ENCODE measurements at places on chromosomes 16 and 17. TPM values are rescaled to one million over a fixed set of nuclear protein-coding genes. Genes with fewer than 3 reads are reported as not detected.

GRCh38 chr17:59503500-59503899 is 61.9 kb upstream of the DHX40 start:
- H3K27ac ChIP-seq: no peak overlapping the region
- DNase-seq: no peak

Gene DHX38
- 45.9 TPM for total RNA-seq

Gene TP53TG3C
- total RNA-seq: 0.30 TPM

DNA sequence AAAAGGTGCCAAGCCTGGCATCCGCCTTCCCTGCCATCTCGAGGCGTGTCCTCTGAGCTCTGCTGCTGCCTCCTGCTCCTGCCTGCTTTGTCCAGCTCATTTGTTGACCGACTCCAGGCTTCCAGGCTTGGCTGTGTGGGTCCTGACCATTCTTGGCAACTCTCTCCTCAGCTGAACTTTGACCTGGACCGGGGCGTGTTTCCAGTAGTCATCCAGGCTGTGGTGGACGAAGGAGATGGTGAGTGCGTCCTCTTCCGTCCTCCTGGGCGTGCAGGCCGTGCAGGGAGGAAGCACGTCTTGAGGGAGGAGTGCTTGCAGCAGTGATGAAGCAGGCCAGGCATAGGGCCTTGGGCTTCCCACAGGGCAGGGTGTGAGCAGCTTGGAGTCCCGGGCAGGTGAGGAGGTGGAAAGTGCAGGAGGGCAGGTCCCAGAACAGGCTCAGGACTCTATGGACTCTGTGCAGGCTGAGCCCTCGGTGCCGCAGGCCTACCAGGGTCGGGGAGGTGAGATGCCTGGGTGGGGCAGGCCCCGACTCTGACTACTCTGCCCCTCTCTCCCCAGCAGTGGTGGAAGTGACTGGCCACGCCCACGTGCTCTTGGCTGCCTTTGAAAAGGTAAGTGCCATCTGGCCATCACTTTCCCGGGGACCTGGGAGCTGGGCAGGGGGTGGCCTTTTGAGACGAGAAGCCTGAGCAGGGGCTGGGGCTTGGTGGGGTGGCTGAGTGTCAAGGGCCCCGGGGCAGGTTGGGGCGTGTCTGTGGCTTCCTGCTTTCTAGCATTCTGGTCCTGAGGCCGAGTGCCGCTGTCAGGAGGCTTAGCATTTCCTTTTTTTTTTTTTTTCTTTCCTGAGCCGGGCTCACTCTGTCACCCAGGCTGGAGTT is 28.6 kb upstream of the NUDT16L1 start:
- H3K36me3 ChIP-seq: peaks cover 54% of the 10 kb centered on the region
- DNase-seq: no peak

DNA sequence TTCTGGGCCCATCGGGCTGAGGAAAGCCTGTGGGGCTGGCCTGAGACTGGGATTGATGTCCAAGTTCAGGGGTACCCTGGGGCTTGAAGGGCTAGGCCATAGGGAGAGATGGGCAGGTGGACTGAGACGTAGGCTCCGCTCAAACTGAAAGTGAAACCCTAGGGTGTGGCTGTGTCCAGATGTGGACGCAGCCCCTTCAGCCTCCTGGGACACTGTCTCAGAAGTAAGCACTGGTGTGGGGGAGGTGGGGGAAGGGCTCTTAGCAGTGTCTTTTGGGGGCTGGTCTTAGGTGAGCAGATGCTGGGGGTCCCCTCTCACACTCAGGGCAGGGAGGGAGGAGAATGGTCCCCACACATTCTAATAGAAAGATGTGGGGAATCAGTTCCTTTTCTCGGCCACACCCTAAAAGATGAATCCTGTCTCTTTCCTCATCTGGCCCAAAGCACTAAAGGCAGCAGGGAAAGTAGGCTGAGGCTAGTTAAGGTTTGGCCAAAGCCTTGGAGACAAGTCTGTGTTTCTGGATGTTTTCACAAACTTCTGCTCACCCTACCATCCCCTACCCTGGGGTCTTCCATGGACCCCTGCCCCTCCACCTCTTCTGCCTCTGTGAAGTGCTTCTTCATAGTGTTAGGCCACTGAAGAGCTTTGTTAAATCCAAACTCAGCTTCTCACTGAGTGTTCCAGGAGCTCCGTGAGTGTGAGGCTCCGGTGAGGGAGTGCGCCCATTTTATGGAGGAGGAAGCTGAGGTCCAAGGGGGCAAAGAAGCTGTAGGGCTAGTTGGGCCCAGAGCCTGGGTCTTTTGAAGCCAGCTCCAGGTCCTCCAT is 5.6 kb downstream of the FMNL1 start:
- H3K27me3 ChIP-seq: no peaks in the 10 kb centered on the region
- H3K27ac ChIP-seq: peak overlapping the region; percentile 93
- H3K4me3 ChIP-seq: peak overlapping the region; percentile 17
- no peaks in the 10 kb centered on the region for H3K36me3 ChIP-seq
- H3K4me1 ChIP-seq: peaks cover 53% of the 10 kb centered on the region

GRCh38 chr17:1036171-1036844 is 39.4 kb downstream of the TIMM22 start:
- H3K36me3 ChIP-seq: peaks cover 44% of the 10 kb centered on the region
- H3K4me1 ChIP-seq: peaks cover 29% of the 10 kb centered on the region
- no peak overlapping the region for H3K27ac ChIP-seq
- no peaks in the 10 kb centered on the region for H3K27me3 ChIP-seq
- DNase-seq: peak; percentile 69

Gene TSPAN10
- total RNA-seq: 2.1 TPM

GRCh38 chr17:52673791-52674190 is 515.3 kb upstream of the CA10 start:
- H3K36me3 ChIP-seq: no peaks in the 10 kb centered on the region
- DNase-seq: no peak
- H3K27ac ChIP-seq: no peak overlapping the region
- no peaks in the 10 kb centered on the region for H3K27me3 ChIP-seq
- no peak overlapping the region for H3K4me3 ChIP-seq

Gene MMP2
- total RNA-seq: 210 TPM
